LNCaP clone FGC (cell line): ENCODE measurements at places on chromosomes 16 and 17.
A peak's percentile ranks its signal among the peaks of the same experiment; 100 is the strongest.

GRCh38 chr17:65668211-65668610 is 106.8 kb upstream of the AXIN2 start:
- DNase-seq: no peak

DNA sequence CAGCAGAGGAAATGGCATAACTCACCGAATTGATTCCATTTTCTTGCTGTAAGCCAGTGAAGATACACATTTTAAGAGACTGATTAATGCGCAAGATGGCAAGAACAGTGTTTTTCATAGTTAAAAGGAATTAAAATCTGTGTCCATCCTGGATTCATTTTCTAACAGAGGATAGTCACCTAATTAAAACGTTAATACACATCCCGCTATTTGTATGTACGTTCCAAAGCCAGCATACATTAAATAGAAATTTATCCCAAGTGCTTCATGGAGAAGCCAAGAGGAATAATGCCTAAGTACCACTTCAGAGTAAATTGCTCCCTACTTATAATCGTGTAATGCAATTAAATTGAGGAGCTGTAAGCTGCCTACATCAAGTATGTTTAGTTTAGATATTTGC is 49.9 kb downstream of the RBFOX1 start:
- no peak for DNase-seq

- DNase-seq: no peak
Measured at GRCh38 chr17:74542727-74543383, 3.1 kb downstream of the CD300C start.

DNA sequence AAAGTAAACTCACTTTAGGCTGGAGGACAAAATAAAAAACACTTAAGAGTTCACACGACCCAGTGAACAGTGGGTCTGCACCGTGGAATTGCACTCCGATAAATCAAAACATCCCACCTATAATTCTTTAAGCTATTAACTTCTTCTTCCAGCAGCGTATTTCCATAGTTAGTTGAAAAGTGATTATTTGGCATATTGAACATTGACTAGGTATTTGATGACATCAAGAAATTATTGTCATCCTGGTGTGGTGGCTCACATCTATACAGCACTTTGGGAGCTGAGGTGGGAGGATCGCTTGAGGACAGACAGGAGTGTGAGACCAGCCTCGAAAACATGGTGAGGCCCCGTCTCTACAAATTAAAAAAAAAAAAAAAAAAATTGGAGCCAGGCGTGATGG is 23.4 kb downstream of the IGF2BP1 start:
- no peak for DNase-seq

DNA sequence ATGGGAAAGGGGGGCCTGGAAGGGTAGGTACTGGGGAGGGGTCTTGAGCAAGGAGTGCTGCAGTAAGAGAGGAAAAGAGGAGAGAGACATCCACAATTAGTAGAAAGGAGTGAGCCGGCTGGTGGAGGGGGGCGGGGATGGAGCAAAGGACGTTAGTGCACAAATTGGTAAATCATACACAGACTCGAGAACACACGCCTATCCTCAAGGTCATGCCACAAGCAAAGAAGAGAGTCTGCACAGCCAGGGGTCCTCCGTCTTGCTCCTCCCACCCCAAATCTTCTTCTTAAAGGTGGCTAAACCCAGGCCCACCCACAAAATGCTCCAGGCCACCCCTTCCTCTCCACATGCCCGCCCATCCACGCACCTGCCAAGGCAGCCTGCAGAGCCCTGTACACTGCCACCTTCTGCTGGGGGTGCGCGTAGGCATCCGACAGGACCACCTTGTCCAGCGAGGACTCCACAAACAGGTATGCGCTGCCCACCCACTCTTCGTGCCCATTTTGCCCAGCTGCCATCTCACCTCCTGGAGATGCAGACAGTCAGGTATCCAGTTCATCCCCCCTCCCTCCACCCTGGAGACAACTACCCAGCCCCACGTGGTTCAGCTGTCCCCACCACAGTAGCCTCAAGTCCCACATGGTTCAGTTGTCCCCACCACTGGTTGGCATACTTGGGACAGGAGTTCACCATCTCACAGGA is 3.4 kb downstream of the TRADD start:
- DNase-seq: no peak

GRCh38 chr16:22001591-22001990 is 675 bp upstream of the PDZD9 start:
- DNase-seq: no peak

DNA sequence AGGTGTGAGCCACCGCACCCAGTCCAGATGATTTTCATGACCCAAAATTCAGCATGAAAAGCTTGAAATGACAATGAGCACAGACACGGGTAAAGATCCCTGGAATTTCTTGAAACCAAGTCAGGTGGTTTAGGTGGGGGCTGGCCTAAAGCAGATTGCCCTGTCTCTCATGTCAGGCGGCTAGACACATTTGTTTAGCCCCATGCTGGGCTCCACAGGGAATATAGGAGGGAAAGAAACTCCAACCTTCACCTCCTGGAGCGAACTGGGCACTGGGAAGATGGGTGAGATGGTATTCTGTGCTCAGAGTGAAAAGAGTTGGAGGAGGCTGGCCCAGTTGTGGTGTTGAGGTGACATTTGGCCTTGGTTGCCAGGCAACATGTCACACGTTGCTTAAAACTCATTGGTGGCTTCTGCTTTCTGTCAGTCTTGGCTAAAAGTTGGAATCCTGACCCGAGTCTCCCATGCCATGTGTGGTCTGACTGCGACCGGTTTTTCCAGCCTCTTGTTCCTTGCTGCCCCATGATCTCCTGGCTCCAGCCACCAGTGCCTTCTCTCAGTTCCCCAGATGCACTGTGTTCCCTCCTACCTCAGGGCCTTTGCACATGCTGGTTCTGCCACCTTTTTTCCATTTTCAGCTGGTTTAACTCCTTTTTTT is 113.7 kb downstream of the ABCC6 start:
- DNase-seq: no peak

DNA sequence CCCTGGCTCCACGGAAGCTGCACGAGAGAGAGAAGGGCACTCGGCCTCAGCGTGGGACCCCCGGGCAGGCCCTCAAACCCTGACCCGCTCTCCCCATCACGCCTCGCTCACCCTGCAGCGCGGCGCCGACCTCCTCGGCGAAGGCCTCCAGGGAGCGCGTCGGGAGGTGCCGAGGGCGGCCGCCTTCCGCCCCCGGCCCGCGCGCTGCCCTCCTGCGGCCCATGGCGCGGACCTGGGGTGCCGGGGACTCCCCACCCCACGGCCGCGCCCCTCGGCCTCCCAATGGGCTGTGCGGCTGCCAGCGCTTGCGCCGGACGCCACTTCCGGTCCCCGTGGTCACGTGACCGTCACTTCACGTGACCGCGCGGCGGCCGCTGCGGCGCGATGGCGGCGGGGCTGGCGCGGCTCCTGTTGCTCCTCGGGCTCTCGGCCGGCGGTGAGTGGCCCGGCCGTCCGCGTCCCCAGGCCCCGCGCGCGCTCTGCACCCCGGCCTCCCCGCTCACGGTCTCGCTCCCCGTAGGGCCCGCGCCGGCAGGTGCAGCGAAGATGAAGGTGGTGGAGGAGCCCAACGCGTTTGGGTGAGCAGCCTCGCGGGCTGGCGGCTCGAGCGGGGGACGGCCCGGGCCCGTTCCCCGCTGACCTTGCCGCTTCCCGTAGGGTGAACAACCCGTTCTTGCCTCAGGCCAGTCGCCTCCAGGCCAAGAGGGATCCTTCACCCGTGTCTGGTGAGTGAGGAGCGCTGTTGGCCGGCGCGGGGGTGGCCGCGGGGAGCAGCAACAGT is at the start of the genes GNPTG and TSR3:
GNPTG (plus strand) TSS at position 350 of the 781 bp plus-strand sequence; CDS start at position 385, 35 bp downstream.
TSR3 (minus strand) TSS at position 297 of the 781 bp plus-strand sequence; CDS start at position 223, 74 bp downstream.
- DNase-seq: peak; percentile 42

GRCh38 chr16:55597928-55598327 is 31.4 kb downstream of the CAPNS2 start:
- no peak for DNase-seq

DNA sequence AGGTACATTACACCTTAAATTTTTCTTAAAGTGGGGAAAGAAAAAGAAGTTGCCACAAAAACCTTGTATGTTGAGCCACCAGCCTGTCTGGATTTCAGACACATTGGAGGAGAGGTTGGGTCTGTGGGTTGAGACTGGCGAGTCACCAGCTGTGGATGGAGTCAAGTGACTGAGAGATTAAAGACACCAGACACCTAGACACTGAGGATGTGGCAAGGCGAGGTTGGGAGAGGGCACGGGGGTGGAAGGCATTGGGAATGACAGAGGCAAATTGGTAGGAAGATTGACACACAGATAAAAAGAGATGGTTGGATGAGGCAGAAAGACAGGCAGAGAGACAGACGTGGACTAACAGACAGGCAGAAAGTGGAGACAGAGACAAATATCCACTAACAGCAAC is 49.6 kb downstream of the KCNJ12 start:
- no peak for DNase-seq

DNA sequence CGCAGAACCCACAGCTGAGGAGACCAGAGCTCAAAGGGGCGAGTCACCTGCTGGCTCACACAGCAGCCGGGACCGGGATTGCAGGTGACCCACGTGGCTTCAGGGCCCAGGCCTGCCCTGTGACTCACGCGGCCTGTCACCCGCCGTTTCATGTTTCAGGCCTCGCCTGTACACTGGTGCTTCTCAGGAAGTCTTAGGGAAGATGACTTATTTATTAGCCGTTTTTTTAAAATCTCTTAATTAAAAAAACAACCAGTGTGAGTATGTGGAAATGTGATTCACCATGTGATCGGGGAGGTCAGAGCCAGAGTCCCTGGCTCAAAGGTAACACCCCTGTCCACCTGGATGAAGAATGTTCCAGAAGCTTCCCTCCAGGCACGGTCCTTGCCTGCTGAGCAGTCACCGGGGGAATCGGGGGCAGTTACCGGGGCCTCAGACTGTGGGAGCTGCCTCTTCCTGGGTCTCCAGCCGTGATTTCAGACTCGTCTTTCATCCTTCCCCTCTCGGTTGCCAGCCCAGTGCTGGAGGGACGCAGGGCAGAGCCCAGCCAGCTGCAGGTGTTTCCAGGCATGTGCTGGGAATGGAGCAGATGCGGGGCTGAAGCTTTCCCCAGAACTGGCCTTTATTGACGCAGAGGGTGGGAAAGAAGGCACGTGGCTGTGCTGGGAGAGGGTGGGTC is 49.3 kb downstream of the CMIP start:
- no peak for DNase-seq

- DNase-seq: no peak
Measured at GRCh38 chr17:10396524-10397163, 23.8 kb upstream of the MYH13 start.

DNA sequence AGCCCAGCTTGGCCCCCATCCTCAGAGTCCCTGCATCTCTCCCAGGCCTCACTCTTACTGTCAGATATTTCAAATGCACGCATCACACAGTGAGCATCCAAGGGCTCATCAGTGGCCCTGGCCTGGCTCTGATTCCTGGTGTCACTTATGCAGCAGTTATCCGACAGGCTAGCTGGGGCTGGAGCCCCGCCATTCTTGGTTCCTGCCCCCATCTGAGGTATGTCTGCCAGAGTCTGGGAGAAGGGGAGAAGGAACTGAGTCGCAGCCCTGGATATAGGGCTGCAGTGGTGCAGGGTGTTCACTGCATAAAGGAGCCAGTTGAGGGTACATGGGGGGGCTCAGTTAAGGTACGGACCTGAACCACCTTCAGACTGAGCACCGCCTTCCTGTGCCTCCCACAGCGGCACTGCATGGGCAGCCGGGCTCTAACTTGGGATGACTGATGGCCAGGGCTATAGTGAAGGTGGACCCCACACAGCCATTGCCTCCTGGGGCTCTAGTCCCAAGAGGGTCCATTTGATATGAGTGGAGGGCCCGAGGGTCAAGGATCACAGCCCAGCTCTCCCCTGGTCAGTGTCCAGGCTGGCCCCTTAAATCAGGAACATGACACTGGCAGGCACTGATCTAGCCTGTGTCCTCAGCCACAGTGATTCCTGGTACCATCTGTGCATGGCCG is 1.8 kb upstream of the RASD1 start:
- no peak for DNase-seq

DNA sequence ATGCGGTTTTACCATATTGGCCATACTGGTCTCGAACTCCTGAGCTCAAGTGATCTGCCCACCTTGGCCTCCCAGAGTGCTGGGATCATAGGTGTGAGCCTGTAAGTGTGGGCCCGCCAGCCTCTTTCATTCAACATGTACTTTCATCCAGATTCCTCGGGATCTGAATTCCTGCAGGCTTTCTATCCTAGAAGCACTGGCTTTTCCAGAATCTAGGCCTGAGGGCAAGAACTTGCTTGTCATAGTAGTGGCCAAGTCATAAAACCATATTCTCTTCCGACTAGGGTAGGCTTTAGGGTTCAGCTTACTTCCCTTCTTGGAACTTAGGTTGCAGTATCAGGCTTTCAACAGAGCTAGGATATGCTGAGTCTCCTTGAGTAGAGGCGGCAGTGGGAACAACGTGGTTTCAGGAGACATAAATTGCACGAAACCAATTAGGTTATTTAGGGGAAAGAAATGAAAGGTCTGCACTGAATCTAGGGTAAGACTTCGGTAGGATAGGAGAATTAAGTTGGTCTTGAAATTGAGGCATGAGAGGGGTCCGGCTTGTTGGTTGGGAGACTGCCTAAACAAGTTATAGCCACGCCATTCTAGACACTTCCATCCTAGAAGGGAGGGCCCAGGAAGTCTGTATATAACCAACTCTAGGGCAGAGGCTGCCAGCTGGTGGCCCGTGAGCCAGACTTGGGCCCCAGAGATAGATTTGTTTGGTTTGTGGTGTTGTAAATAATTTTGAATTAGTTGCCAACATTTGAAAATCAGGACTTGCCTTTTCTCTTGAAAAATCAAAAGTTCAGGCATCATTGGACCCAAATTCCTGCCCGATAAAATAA is 15.6 kb downstream of the SLC7A6 start:
- no peak for DNase-seq

GRCh38 chr16:54595621-54596020 is 309.0 kb upstream of the IRX3 start:
- DNase-seq: no peak

- DNase-seq: no peak
Measured at GRCh38 chr17:38667787-38668122, 7.0 kb downstream of the EPOP start.

DNA sequence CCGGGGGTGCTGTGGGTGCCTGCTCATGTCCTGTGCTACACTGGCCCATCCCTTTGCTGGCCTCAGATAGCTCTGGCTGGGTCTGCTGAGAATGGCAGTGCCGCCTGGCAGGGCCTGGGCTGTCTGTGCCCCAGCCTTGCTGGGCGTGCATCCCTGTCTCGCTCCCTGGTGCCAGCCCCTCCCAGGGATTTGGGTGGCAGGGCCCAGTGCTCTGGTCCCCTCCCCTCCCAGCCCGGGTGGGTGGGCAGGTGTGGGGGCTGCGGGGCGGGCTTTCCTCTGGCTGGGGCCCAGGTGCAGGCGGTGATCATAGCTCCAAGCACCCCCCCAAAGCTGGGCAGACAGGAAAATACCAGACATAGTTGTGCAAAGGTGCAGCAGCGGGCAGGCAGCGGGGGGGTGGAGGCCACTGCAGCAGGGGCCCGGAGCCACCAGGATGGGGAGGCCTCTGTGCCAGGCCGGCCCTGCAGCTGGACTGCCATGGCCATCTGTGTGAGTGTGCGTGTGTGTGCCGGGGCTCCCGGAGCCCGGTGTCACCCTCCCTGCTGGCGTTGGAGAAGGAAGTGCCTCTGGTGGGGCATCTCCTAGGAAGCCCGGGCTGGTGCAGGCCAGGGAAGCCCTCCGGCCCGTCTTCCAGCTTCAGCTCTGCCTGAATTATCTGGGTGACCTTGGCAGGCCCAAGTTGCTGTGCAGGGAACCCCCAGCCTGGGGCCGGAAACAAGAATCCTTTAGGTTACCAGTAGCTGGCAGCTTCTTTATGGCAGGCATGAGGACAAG is 7.4 kb downstream of the GLIS2 start:
- no peak for DNase-seq
